Choroid plexus epithelial cell (primary cell): ENCODE measurements at places on chromosomes 13 and 19.
A peak's percentile ranks its signal among the peaks of the same experiment; 100 is the strongest.

GRCh38 chr13:98707281-98707999 lies 45.0 kb downstream of the SLC15A1 start:
- DNase-seq: no peak

DNA sequence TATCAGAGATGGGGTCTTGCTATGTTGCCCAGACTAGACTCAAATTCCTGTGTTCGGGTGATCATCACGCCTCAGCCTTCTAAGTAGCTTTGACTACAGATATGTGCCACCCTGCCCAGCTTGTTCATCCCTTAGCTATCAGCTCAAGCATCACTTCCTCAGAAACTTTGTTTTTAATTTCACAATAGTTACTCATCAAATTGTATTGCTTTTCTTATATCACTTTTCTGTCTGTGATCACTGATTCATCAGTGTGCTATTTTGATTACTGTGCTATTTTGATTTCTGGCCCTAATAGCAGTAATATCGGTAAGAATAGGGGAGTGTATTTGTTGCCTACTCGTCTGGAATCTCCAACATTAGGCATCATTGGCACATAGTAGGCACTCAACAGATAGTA lies 878.6 kb upstream of the PCDH20 start:
- DNase-seq: peak; percentile 18

- DNase-seq: no peak
These were observed 25.3 kb downstream of the RAP2A start for GRCh38 chr13:97459215-97459777.

DNA sequence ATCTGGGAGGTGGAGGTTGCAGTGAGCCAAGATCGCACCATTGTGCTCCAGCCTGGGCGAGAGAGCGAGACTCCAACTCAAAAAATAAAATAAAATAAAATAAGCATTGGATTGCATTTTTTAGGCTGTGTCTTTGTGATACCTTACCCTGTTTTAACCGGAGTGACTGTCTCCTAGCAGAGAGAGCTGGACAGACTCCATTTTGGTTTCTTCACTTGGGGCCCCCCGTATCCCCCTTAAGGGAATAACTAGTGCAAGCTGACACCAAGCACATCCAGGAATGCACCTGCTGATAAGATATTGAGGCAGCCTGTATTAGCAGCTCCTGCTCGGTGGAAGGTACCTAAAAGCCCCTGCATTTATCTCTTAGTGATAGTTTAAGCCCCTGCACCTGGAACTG lies 20.8 kb upstream of the GPR32 start:
- no peak for DNase-seq

GRCh38 chr13:50678464-50679162 lies 164.9 kb downstream of the DLEU7 start:
- DNase-seq: peak; percentile 85

GRCh38 chr13:93039131-93039530 lies 187.5 kb upstream of the GPC6 start:
- peak; percentile 17 for DNase-seq

DNA sequence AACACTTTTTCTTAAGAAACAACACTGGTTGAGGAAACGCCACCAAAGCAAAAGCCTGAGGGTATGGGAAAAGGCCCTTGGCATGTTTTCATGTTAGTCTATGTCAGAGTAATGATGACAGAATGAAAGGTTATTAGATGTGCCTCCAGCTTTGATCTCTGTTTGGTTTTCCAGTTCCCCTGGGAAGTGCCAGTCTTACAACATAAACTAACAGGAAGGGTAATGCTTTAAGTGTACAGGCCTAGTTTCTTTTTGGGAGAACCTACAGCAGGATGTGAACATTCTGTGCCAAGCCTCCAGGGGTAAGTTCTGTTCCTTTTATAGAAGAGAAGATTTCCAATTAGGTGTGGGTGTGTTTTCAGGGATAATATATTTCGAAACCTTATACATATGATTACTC lies 121.7 kb downstream of the FNDC3A start:
- peak; percentile 72 for DNase-seq

- DNase-seq: no peak
These were observed 1.1 kb downstream of the KMT5C start for GRCh38 chr19:55340784-55341147.

DNA sequence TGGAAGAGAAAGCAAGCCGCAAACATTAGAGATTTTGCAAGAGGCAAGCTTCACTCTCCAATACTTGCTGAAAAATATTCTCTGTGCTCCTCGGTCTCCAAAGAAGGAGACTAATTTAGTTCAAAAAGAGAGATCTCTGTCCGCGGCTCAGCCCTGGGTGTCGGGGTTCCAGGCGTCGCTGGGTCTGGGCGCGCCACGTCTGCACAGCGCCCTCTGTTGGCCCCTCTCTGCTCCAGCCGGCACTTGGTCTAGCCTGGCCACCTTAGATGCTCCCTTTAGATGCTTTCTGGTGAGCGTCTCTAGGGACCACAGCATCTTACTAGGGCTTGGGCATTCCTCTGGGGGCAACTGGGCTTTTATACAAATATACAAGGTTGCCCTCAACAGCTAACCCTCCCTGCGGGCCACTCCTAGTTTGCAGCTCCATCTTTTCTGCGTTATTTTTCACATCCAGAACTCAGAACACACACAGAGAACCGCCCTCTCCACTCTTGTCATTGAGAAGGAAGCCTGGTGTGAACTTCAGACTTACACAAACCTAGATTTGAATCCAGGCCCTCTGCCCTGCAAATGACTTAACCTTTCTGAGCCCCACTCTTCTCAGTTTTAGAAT lies 78.3 kb downstream of the CYSLTR2 start:
- DNase-seq: peak; percentile 60

GRCh38 chr19:2291185-2291751 lies 9.3 kb upstream of the PEAK3 start:
- DNase-seq: no peak

- DNase-seq: no peak
These were observed at the start of gene CYP4F11 for GRCh38 chr19:15934332-15935078. TSS of gene CYP4F11 (minus strand) at chr19:15934529. CDS start at chr19:15934408, 121 bp downstream.

DNA sequence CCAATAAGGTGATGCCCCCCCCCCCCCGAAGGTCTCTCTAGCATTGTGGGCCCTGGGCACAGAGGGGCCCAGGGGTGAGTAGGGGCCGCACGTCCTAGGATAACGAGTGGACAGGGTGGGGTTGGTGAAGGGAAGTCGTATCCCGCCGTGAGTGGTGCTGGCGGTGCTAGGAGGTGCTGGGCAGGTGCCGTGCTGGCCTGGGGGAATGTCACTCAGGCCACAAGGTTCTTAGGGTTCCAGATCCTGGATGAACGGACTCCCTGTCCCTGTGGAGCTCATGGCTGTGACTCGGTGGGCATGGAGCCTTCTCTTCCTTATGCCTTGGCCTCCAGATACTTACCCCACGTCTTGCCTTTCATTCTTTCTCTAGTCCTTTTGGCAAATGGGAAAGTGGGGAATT lies 157.4 kb upstream of the SOX1 start:
- DNase-seq: no peak

DNA sequence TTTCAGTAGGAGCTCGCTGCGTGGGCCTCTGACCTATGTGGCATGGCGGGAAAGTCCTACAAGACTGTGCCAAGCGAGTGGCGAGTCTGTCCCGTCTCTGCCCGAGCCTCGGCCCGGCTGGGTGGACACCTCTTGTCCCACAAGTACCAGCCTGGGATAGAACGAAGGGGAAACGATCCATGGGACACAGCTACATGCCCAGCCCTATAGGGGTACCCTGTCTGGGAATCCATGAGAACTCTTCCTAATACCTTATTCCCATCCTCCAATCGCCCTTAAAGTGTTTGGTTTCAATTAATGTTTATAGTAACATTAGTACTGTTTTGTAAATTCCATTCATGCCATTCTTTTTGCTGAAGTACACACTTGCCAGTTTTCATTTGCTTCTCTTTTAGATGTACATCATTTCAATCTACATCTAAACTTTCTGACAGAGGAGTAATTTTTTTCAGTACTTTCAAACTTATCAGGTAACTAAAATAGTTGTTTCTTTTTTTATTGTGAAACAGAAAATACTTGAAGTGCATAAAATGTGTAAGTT lies 667 bp upstream of the ZNF790 start:
- DNase-seq: peak; percentile 46

DNA sequence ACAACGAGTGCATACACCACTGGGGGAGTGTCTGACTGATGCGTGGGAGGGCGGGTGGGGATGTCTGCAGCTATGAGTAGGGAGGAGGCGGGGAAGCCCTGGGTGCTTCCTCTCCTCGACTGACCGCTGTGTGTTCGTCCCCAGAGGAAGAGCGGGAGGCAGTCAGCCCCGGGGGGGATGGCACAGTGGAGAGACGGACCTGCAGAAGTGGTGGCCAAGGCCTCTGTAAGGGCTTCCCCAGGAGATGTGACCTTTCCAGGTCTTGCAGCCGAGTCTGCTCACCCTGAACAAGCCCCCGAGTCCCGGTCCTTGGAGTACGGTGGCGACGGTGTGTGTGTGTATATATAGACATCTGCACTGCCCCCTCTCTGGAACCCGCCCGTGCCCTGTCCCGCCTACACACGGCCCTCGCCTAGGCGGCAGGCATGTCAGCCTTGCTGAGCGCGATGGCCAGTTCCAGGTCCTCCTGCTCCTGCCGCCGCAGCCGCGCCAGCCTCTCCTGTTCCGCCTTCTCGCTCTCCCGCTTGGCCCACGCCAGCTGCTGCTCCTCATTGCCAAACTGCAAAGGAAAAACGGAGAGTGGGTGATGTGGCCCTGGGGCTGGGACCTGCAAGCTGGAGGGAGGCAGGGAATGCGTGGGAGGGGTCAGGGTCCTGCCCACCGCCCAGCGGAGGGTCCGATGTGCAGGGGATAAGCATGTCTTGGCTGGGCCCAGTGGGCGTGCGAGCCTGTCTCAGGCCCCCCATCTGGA lies 30.8 kb downstream of the KLF2 start:
- DNase-seq: peak; percentile 33

DNA sequence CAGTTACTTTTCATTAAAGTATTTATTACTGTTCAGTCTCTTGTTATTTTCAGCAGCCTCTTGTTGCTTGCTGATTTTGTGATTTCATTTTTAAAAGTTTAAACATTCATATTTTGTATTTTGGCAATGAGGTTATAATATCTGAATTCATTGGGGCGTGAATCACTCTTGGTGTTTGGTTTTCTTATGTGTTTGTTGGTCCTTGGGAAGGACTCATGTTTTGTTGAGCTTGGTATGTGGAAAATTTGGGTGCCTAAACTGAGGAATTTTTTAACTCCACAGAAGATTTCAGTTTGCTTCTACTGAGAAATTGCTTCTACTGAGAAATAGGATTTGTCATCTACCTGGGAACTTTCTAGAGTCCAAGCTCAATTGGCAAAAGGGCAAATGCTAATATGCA lies 38.2 kb downstream of the PDS5B start:
- DNase-seq: peak; percentile 24

DNA sequence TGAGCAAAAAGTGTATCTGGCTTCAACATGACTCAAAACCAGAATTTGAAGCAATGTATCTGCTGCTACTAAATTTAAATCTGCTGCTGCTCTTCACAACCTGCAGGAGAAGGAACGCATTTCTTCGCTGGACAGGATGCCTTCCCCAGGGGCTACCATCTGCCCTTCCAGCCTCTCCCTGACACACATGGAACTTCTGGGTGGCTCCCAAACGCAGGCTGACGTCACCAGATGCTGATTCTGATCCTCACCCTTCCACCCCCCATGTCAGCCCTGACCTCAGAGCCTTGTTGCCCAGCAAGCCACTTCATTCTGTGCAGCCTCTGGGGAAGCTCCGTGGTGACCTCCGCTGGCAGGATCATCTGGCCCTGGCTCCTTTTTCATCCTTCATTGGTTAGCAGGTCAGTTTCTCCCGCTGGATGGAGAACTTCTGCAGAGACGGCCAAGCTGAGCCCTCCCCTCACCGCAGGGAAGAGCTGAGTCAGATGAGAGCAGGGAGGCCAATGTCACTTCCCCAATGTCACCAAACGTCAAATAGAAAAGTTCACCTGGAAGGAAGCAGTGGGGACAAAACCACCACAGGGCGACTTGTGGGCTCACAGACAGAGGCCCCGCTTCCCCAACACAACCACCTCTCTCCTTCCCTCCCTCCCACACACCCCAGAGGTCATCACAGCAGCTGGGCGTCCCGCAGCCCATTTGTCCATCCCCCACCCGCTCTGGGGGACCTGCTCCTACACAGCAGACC lies 14.0 kb upstream of the RAB20 start:
- DNase-seq: peak; percentile 11

GRCh38 chr19:916645-917322 lies 349 bp upstream of the KISS1R start:
- DNase-seq: no peak

DNA sequence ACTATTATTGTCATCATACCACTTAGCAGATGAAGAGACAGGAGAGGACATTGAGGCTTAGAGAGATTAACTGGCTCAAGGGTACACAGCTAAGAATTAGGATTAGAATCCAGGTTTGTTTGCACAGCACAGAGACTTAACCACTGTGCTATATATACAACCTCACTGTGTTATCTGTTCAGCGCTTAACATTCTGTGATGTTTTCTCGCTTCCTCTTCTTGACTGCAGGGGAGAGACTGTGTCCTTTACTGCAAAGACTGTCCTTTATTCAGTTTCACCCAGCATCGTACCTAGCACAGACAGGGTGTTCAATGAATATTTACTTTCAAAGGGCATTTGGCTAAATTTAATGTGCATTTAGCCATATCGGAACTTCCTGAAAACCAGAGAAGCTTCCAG lies 54.9 kb upstream of the PCDH8 start:
- no peak for DNase-seq

DNA sequence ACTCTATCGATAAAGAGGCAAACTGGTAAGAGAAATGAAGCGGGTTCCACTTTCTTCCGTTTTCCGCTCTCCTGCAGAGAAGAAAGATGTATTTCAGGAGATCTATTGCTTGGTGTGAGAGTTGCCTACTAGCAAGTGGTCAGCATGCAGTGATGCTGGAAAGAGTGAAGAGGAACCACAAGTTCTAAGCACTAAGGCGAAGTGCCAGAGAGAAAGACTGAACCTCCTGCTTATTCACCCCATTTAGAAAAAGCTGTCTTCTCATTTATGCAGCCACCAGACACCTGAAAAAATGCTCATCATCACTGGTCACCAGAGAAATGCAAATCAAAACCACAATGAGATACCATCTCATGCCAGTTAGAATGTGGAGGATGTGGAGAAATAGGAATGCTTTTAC lies 78.7 kb upstream of the GPC6 start:
- no peak for DNase-seq

GRCh38 chr19:8731428-8732169 lies 10.2 kb downstream of the OR2Z1 start:
- DNase-seq: no peak

- DNase-seq: no peak
These were observed 76.0 kb upstream of the GPR12 start for GRCh38 chr13:26836626-26837025.

DNA sequence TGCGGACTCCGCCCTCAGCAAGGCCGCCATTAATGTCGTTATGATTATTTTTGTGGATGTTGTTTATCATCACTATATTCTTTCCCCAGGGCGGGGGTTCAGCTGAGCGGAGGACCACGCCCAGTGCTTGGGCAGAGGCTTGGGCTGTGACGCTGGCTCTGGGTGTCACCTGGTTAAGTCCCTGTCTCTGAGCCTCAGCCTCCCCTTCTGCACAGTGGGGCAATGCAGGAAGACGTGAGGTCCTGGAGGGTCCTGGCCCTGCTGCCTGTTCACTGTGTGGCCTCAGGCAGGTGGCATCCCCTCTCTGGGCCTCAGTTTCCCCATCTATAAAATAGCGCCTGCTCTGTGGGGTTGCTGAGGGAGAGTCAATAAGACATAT lies 32.5 kb downstream of the NFIC start:
- DNase-seq: no peak

- peak; percentile 37 for DNase-seq
These were observed 22.0 kb downstream of the CEACAM16 start for GRCh38 chr19:44720945-44721344.
